ENCODE measurements at places on chromosomes 1 and 21.

DNA sequence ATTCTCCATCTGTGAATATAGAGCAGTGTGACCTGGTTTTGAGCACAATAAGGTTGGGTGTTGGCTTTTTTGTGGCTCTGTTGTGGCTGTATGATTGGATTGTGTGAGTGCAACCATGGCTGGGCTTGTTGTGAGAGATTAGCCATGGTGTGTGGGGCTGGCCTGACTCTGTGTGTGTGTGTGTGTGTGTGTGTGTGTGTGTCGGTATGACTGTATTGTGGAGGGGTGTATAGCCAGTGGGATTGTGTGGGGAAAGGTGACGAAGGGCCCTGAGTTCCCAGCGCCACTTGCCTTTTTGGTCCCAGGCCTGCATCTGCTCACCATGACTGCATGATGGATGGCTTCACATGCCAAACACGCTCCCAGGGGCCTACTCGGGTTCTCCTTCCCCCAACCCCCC lies 5.9 kb upstream of the SLC6A9 start:
- no peak for DNase-seq

DNA sequence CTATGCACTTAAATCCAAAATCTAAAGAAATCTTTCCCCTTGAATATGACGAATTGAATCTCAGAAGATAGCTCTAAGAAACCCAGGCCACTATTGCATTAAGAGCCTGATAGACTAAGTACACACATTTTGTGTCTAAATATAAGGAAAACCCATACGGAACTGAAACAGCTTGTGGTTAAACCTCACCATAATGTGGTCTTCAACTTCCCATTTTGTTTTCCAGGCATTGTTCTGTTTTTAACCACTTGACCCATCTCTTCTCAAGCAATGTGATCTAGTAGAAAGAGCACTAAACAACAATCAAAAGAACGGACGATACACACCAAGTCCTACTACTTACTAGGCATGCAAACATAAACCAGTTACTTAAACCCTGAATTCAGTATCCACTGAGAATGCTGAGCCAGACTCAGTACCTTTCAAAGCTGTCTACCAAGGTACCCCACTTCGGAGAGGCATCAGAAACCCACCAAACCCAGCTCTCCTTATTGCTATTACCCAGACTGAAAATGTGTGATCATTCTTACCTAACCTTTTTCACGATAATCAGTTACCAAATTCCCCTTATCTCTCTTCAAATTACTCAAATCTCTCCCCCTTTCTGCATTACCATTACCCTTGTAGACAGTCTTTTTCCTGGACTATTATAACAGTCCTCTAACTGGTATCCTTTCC lies 12.8 kb downstream of the OTUD7B start:
- no peak for DNase-seq

GRCh38 chr21:29151931-29152330 lies 21.5 kb downstream of the MAP3K7CL start:
- DNase-seq, result no peak

DNA sequence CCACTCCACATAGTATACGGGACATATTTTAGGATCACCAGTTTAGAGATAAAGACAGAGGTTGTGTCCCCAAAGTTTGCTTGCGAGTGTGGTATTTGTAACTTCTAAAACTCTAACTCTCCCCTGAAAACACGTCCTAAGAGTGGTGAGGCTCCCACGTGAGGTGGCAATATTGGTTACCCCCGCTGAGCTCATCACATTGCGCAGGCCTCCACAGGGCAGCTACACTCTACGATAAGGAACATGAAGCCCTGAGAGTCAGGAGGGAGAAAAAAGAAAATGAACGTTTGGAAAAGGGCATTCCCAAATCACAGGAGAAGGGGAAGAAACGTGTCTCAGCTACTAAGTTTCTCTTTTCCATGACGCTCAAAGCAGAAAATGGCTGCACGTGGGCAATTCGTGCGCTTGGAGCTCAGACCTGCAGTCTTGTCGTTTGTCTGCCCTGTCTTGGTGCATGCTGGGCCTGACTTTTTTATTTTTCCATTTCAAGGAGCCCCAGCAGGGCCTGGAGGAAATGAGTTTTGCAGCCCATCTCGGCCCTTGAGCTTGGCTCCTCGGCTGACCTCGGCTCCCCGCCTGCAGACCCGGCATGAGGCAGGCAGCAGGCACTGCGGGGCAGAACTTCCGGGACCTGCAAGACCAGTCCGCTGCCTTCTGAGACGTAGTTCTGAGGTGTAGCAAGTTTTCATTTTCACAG lies 25.7 kb downstream of the ERG start:
- no peak for DNase-seq

GRCh38 chr1:153567621-153568366 lies 2.1 kb upstream of the S100A2 start:
- no peak for DNase-seq

DNA sequence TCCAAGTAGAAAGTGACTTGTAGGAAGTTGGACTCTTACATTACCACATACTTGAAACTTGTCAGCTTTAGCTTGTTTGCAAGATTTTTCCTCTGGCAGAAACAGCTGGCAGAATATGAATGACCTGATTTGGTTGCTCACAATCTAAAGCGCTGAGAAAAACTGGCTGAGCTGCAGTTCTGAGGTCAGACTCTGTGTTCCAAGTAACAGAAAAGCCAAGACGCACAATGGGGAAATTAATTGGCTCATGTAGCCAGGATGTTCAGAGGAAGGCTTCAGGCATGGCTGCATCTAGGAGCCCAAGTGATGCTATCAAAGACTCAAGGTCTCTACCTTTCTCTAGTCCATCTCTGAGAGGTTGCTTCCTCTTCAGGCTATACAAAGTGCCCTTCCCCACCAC lies 27.0 kb downstream of the ALPL start:
- DNase-seq, result no peak

GRCh38 chr1:65009176-65009575 lies 42.8 kb upstream of the JAK1 start:
- no peak for DNase-seq

DNA sequence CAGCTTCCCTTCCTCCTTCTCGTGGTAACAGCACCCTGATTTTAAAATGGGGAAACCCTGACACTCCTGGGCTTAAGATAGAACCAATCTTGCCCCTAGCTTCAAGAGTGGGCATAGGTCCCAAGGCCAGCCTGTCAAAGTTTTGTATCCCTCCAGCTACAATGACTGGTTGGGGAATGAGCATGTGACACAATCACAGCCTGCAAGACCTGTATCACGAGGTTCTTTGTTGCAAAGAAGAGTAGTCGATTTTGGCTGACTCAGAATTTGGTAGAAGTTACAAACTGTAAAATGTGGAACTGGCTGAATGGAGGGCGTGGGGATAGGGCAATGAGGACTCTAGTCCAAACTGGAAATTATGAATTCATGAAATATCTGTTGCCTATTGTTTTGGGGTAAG lies 18.7 kb downstream of the CTSK start:
- no peak for DNase-seq

GRCh38 chr1:223780318-223780717 lies 65.4 kb downstream of the TP53BP2 start:
- no peak for DNase-seq

DNA sequence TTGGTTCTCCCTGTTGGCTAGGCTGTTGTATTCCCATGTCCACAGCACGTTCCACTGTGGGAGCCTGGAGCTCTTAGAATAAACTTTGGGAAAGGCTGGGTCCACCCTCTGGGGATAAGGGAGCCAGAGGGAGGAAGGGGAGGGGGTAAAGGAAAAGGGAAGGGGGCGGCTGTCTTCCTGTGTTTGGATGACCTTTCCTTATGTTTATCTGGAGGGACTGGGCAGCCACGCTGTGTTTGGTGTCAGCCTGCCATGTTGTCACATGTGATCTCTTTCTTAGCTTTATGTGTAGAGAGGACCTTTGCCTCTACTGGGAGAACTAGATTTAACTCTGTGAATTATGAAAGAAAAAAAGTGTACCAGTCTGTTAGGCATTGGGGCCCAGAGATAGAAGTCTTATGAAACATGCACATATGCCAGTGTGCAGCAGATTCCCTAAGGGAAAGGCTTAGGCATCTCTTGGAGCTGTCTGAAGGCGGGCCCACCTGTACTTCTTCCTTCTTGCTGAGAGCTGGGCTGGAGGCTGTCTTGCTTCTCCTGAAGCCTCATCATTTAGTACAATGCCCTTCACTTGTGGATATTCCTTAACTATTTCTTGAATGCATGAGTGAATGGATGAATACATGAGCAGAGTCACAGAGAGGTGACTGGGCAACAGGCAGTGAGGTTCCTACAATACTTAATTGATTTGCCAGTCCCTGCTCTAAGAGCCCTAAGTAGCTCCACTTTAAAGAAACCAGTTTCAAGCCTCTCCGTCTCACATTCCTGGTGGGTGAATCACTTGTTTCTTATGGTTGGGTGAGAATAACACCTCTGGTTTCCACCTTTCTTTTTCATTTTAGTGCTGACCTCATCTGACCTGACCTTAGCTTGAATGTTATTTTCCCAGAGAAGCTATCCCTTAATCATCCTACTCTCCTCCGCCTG lies 62.5 kb upstream of the ARHGAP29 start:
- DNase-seq, result no peak

GRCh38 chr1:234525099-234525799 lies 46.3 kb upstream of the TARBP1 start:
- no peak for DNase-seq

DNA sequence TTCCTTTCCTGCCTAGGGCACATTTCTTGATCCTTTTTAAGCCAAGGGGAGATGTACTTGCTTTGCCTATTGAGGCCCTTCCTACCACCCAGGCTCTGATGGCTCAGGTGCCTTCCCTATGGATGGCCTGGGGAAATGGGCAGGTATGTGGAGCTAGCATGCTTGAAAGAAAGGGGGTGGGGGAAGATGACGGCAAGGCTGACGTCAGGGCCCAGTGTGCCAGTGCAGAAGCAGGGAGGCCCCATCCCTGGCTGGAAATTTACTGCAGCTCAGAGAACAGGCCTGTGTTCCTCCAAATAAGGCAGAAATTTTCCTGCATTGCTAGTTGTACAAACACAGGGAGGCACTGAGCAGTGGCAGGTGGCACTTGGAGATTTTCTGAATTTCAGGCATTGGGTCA lies 453.2 kb upstream of the VAMP3 start:
- no peak for DNase-seq

- no peak for DNase-seq
Observed at GRCh38 chr1:163203561-163203960, 845 bp upstream of the RGS5 start.

DNA sequence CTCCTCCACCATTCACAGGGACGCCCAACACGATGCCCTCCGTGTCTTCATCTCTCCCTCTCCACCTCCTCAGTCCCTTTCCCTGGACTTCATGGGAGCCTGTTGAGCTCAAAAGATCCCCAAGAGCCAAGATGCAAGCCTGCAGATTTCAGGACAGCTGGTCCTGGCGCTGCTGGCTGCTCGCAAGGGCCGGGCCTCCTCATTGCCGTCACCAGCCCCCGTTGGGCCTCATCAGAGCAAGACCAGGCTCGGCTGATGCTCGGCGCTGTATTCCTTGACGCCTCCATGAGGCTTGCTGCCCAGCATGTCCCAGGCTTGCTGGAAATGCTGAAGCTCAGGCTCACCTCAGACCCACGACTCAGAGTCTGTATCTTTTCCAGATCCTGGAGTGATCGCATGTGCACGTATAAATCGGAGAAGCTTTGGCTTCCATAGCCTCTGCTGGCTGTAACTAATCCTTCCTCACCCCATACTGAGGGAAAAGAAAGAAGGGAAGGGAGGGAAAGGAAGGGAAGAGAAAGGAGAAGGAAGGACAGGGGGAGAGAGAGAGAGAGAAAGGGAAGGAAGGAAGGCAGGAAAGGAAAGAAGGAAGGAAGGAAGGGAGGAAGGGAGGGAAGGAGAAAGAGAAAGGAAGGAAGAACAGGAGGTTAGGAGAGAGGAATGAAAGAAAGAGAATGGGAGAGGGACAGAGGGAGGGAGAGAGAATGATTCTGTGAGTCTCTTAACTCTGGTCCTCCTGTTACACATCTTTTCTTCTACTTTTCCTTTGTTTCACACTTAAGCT lies 94.6 kb downstream of the KCNJ15 start:
- no peak for DNase-seq

- no peak for DNase-seq
Observed at GRCh38 chr1:28401760-28402159, 32.2 kb downstream of the PHACTR4 start.

DNA sequence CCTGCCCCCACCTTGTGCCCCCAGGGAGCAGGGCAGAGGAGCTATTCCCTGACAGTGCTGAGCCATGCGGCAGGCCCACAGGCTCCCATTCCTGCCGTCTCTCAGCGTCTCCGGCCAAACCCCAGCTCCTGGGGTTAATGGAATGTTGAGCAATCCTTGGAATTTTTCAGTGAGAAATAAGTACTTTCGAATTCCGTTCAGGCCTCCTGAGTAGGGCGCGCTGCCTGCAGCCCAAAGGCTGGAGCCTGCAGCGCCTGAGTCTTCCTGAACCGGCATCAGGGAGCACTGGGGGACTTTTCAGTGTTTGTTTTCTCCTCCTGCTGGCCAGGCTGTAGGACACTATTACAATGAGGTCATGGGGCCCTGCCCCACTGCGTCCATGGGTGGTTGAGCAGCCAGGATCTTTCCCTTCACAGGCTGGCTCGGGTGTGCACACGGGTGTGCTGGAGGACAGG lies 33.3 kb upstream of the CSF1 start:
- DNase-seq, result no peak

- no peak for DNase-seq
Observed at GRCh38 chr1:17849216-17849615, 94.1 kb downstream of the ACTL8 start.

DNA sequence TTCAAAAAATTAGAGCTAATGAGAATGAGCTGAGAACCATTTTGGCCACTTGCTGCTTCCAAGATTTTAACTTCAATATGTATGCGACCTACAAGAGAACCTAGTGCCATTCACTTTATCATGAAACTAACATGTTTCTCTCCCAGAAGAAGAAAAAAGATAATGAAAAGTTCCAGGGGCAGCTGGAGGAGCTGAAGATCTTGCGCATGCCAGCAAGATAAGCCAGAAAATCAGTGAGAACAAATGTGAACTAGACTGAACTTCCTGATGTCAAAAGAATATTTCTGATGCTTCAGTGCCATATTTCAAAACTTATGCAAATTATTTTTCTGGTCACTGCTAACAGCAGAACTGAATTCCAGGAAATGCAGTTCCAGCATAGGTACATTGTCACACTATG lies 1265.1 kb downstream of the BRINP3 start:
- DNase-seq, result no peak

DNA sequence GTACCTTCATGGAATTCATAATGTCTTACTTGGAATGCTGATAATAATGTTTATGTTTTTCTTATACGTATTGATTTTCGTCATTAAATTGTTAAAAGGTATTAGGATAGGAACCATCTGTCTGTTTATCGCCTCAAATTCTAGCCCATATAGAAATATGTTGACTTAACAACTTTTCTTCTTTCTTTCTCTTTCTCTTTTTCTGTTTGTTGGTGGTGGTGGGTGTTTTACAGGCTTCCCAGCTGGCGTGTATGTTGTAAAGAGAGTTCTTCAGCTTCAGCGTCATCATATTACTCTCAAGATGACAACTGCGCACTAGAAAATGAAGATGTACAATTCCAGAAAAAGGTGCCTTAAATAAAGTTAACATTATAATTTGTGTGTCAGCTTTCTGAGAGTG lies 18.3 kb downstream of the SUCO start:
- DNase-seq, result no peak

All from NCI-H2107 (cell line).